ENCODE measurements at places on chromosomes 6 and 20.

DNA sequence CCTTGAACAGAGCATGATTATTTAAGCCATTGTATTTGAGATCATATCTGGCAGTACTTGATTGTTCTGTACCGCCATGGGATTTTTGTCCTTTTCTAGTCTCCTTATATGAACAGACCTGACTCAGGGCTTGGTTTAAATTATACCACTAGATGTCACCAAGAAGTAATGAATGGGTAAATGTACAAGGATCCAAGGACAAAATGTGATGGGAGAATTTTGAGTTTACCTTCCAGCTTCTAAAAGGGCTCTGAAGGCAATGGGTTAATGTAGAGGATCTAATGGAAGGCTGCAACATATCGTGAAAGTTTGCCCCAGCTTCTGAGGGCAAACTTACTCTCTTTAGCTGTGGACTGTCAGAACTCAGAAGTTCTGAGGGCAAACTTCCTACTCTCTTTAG lies 12.0 kb downstream of the RNF8 start:
- no peak for DNase-seq

DNA sequence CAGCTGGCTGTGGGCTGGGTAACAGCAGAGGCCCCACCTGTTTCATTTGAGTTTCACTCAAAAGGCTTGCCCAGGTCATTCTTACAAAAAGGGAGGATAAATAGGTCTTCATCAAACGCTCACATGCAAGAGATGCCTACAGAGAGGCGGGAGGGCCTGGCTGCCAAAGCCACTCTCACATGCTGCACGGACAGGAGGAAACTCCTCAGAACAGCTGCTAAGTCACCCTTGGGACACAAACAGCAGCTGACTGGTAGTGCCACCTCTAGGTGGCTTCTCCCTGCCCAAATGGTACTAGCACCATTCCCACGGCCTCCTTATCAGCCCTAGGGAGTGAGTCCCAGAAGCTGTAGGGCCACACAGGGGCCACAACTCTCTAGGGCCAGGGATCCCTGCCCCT lies 23.8 kb downstream of the SLC22A23 start:
- no peak for DNase-seq

GRCh38 chr6:15116889-15117288 lies 129.0 kb upstream of the JARID2 start:
- no peak for DNase-seq

GRCh38 chr6:134303891-134304290 lies 14.0 kb downstream of the SGK1 start:
- no peak for DNase-seq

GRCh38 chr6:158002951-158003853 lies 21.5 kb downstream of the SYNJ2 start:
- peak; percentile 61 for DNase-seq

GRCh38 chr6:138424004-138424904 lies 20.2 kb downstream of the HEBP2 start:
- DNase-seq: no peak

DNA sequence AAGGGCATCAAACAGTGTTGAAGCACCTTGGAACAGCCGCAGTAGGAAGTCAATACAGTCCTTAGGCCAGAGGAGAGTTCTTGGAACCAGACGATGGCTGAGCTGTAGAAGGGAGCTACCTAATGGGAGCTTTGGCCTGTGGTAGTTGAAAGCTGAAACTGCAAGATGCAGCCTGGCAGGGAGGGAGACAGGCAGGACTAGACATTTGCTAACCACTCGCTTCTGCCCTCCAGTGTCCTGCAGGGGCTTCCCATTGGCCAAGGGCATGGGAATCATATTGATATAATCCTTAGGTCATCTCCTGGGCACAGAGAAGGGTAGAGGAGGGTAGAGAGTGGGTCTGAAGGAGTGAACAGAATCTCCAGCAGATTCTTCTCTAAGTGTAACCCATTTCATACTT lies 60.4 kb downstream of the TPD52L1 start:
- DNase-seq: no peak

GRCh38 chr20:24446811-24447210 lies 22.6 kb upstream of the SYNDIG1 start:
- DNase-seq: no peak

GRCh38 chr6:18245642-18246041 lies 18.7 kb downstream of the DEK start:
- no peak for DNase-seq

- DNase-seq: no peak
Observed at GRCh38 chr20:36085686-36086267, 68.8 kb upstream of the EPB41L1 start.

Measured in left cardiac atrium (tissue), 4 donors.